Myocyte (in vitro differentiated cells): ENCODE measurements at places on chromosomes 6 and 20.

- DNase-seq: no peak
Measured at GRCh38 chr6:155387481-155387880, 68.2 kb downstream of the NOX3 start.

DNA sequence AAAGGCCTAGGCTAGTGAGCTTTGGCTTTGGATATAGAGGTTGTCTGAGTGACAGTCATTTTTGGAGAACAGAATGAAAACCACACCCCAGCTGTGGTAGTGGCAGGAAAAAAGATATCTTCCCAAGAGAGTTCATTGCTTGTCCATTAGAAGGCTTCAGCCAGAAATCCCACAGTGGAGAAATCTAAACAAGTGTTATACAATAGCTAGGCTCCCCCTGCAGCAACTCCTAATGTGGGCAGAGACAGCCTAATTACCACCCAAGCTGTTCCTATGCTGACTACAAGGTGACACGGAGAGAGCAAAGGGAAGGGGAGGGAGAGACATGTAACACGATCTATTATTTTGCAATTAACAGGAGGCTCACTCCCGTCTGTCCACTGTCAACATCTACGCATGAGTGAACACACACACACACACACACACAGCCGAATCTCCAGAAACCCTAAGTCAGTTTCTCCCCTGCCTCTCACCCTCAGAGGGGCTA, 147.5 kb upstream of the TCF21 start:
- peak; percentile 85 for DNase-seq

DNA sequence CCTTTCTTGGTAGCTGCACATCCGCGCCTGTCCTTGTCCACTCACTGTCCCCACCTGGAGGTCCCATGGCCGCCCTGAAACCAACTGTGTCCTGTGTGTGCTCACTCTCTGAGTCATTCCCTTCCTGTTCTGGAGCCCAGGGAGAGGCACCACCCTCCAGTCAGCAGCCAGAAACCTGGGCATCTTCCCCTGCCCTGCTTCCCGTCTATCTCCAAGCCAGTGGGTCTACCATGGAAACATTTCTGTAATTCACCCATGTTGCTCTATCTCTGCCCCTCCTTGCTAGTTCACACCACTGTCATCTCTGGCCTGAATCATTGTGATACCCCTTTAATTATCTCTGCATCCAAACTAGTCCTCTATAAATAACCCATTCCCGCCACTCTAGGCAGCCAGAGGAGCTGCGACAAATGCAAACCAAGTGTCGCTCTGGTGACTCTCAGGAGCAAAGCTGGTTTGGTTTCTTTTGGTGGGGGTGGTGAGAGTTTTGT, 28.8 kb upstream of the SYNJ2 start:
- peak; percentile 40 for DNase-seq

GRCh38 chr6:168150551-168151320, 71.7 kb upstream of the FRMD1 start:
- no peak for DNase-seq

DNA sequence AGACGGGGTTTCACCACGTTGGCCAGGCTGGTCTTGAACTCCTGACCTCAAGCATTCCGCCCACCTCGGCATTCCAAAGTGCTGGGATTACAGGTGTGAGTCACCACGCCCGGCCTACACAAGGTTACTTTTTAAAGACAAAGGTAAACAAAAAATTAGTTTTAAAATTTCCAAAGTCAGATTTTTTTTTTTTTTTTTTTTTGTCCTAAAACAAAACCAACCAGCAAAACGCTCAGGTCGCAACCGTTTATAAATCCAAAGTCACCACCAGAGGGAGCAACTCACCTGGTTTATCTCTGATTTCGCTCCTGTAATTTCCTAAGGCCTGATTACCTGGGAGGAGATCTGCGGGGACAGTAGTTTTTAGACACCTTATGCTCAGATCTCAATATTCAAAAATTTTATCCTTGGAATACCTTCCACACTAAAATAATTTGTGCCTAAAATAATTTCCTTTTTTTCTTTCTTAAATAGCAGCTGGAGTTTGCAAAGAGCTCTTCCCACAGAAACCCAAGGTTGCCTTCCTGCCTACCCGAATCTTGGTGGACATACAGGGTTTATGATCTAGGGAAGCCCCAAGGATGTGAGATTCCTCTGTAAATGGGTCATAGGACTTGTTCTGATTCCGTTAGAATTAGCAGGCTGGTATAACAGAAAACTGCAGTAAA, 19.8 kb upstream of the TREM1 start:
- DNase-seq: peak; percentile 28

GRCh38 chr6:15585760-15586214, 77.0 kb downstream of the DTNBP1 start:
- no peak for DNase-seq

DNA sequence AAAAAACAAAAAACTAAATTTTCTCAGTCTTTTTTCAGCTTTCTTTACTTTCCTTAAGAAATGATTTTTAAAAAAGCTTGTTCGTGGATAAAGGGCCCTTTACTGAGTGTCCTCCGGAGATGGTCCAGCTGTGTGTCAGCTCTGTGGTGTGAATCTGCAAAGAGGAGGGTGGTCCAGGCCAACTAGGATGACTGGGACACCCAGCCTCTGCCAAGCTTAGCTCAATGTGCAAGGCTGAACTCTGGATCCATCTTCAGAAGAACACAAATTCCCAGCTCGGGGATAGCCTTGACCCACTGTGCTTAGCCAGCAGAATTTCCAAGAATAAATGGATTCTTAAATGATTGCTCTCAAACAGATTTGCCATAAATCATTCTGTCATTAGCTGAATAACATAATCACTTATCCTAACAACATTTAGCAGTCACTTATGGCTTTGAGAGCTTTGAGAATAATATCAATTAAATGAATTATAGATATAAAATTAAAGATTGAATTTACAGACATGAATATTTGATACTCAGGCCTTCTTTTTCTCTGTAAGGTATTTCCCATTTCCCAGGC, 14.2 kb upstream of the CALHM5 start:
- DNase-seq: no peak

- peak; percentile 79 for DNase-seq
Measured at GRCh38 chr6:149235130-149235561, 82.4 kb upstream of the TAB2 start.

- peak; percentile 19 for DNase-seq
Measured at GRCh38 chr6:7414811-7415210, 25.2 kb downstream of the RIOK1 start.

GRCh38 chr6:161498359-161498758, 224.5 kb upstream of the AGPAT4 start:
- DNase-seq: peak; percentile 38

- no peak for DNase-seq
Measured at GRCh38 chr6:40398810-40399477, 188.2 kb downstream of the LRFN2 start.

DNA sequence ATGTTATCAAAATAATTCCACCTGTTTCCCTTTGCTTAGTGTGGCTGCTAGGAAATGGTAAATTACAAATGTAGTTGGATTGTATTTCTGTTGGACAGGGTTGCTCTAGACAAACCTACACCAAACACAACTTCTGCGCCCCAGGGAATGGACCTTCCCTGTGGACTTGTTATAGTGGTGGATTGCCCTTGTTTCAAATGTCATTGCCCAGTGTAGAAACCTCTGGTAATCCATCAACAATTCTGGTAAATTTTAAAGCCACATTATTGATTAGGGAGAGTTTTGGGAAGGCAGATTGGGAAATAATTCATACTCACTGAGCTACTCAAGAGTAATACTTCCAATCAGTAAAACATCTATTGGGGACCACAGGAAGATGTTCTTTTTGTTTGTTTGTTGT, 239.8 kb downstream of the ARID1B start:
- no peak for DNase-seq

- DNase-seq: no peak
Measured at GRCh38 chr6:56695702-56696101, 53.0 kb upstream of the DST start.

DNA sequence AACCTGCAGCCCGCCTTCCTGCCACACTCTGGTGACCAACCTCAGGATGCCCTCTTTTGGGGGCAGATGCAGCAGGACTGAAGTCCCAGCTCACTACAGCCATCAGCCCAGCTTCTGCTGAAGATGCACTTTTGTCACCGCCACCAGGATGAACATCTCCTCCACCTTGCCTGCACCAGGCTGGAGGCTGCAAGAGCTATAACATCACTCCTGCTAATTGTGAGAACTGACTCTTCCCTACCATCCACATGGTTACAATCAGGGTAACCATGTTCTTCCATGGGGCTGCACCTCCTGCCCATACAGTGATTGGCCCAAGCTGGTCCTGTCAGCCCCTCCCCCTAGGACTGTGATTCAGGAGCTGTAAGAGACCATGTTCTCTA, 2.0 kb upstream of the ACTL10 start:
- no peak for DNase-seq

GRCh38 chr6:6723921-6724538, 135.5 kb downstream of the LY86 start:
- DNase-seq: no peak

GRCh38 chr6:160417146-160417545, 69.0 kb downstream of the SLC22A3 start:
- no peak for DNase-seq

- no peak for DNase-seq
Measured at GRCh38 chr6:154341871-154342270, 14.7 kb downstream of the IPCEF1 start.

DNA sequence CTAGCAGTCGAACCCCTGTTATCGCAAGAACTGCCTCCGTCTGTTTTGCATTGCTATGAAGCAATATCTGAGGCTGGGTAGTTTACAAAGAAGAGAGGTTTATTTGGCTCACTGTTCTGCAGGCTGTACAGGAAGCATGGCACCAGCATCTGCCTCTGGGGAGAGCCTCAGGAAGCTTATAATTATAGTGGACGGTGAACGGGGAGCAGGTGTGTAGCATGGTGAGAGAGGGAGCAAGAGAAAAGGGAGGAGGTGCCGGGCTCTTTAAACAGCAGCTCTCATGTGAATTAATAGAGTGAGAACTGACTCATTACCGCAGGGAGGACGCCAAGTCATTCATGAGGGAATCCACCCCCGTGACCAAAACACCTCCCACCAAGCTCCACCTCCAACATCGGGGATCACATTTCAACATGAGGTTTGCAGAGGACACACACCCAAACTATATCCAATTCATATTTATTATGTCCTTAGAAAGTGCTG, 172.6 kb upstream of the KCNG1 start:
- DNase-seq: peak; percentile 67

GRCh38 chr20:61161726-61162390, 90.2 kb upstream of the CDH4 start:
- peak; percentile 19 for DNase-seq

GRCh38 chr6:6285679-6286078, 34.8 kb downstream of the F13A1 start:
- no peak for DNase-seq

GRCh38 chr6:50096296-50096695, 46.6 kb upstream of the DEFB112 start:
- peak; percentile 3 for DNase-seq

DNA sequence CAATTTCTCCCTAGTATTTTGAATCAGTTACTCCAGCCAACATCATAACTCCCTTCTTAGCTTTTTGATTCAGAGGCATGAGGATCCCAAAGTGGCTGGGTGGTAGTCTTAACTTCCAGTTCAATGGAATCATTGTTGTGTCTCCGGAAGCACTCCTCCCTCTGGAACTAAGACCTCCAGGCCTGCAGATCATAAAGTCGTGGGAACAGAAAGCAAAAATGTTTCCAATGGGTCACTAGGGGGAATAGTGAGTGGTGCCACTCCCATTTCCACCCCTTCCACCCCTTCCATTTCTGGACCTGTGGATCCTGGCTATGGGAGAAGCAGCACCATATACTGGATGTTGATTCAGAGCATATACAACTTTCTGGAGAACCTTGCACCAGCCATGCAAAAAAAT, 130.8 kb downstream of the SGK1 start:
- DNase-seq: no peak

DNA sequence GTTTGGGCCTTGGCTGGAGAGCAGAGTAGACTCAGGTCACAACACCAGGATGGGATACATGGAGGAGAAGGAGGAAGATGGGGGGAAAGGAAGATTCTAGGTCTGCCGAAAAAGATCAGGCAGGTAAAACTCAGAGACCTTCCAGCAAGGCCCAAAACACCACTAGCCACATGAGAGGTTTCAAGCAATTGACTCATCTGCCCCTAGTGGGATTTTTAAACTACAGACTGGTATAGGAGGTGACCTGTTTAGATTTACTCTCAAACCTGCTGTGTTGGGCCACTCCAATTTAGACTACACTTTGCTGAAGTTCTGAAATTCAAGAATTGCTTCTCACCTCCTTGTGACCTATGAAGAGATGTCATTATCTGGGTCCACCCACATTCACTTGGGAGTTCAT, 236.9 kb upstream of the SASH1 start:
- DNase-seq: no peak

GRCh38 chr6:168264593-168265335, 54.8 kb downstream of the DACT2 start:
- DNase-seq: no peak

- DNase-seq: no peak
Measured at GRCh38 chr20:32582659-32583580, 2.2 kb downstream of the NOL4L start.

DNA sequence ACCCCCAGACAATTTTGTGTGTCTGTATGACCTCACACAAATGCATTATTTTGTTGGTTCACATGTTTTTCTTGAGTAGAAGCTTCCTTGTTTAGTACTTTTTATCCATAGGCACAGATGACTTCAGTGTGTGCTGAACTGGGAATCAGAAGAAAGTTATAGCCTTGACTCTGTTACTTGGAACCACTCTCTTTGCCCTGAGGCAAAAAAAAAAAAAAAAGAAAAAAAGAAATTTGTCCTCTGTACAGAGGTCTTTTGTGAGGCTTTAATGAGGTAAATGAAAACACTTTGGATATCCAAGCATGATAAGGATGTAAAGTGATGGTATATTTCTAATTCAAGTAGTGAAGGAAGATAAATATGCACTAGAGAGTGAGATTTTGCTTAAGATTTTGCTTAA, 51.9 kb downstream of the TRMT11 start:
- no peak for DNase-seq

- DNase-seq: peak; percentile 35
Measured at GRCh38 chr6:20411953-20412681, 10.4 kb downstream of the E2F3 start.

DNA sequence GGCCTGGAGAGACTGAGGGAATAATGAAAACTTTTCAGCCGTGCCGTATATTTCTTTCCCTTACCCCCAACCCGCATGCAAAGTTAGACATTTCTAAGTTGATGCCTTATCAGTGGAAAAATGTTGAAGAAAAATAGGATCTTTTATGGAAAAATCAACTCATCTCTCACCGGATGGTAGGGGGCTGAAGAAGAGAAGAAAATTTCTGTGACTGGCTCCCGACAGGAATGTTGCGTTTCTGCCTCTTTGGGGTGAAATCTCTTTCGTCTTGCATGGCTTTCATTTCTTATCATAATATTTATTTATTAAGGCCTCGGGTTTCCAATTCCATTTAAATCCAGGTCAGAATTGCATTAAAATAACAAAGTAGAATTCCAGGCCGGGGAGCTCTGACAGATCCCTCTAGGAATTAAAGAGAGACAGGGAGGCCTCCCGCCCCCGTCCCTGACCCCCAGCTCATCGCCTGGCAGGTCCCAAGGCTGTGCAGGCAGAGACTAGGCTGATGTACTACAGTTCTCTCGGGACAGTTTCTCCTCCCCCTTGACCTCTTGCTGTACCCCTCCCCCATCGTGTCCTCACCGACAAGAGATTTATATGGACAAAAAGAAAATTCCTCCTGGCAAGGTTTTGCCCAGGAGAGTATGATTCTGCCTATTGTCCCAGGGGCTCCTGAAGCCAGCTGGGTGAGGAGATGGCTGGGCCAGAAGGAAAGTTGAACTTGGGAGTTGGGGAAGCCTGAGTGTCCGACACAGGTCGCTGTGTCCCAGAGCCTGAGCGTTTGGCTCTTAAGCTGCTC, 1.3 kb downstream of the SCUBE3 start:
- DNase-seq: no peak

GRCh38 chr20:38298768-38299288, 5.1 kb upstream of the BPI start:
- DNase-seq: no peak
